CD14-positive monocyte (primary cell): ENCODE measurements at places on chromosomes 3 and 15.

DNA sequence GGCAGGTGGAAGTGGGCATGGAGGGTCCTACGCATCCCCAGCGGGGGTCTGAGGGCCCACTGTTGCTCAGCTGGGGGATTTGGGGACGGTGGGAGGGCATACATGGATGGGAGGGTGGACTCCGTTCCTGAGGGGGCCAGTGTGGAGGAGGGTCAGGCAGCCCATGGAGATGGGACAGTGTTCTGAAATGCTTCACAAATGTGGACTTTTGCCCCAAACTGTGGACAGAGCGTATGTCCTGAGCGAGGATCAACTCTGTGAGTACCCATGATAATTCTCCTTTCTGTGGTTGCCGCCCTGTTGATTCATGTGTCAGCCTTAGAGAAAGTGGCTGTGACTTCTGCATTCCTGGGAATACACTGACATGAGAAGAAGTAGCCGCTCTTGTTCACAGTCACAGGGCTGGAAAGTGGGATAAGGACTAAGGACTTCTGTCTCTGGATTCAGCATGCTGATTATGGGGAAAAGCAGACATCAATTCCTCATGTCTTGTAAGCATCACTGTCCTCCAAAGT lies 33.4 kb downstream of the SMAD3 start:
- no peak overlapping the region for H3K4me3 ChIP-seq
- no peak for DNase-seq

GRCh38 chr15:71808311-71809020 lies 1.9 kb upstream of the NR2E3 start:
- no peaks in the 10 kb centered on the region for H3K27me3 ChIP-seq
- H3K4me3 ChIP-seq: no peak overlapping the region
- H3K4me1 ChIP-seq: no peaks in the 10 kb centered on the region
- no peak overlapping the region for H3K27ac ChIP-seq
- H3K36me3 ChIP-seq: no peaks in the 10 kb centered on the region

DNA sequence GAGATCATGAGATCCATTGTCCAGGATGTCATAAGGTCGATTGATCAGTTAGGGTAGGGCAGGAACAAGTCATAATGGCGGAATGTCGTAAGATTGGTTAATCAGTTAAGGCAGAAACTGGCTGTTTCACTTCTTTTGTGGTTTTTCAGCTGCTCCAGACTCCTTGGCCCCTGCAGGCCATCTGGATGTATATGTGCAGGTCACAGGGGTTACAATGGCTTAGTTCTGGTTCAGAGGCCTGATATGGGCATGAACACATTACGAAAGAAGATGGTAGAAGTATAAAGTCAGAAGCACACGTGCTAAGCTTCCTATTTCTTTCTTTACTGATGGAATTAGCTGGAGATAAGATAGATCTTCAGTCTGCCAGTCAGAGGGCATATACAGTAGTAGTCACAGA lies 315.4 kb upstream of the LRRC3B start:
- no peaks in the 10 kb centered on the region for H3K36me3 ChIP-seq
- no peak overlapping the region for H3K4me3 ChIP-seq
- H3K27me3 ChIP-seq: no peaks in the 10 kb centered on the region
- no peak overlapping the region for H3K27ac ChIP-seq
- no peaks in the 10 kb centered on the region for H3K4me1 ChIP-seq

GRCh38 chr3:36900474-36901443 lies 44.1 kb downstream of the TRANK1 start:
- peaks cover 21% of the 10 kb centered on the region for H3K36me3 ChIP-seq
- no peaks in the 10 kb centered on the region for H3K27me3 ChIP-seq
- H3K4me1 ChIP-seq: peaks cover 25% of the 10 kb centered on the region
- DNase-seq: no peak
- H3K27ac ChIP-seq: no peak overlapping the region

GRCh38 chr3:109923431-109923830 lies 586.1 kb upstream of the DPPA4 start:
- no peaks in the 10 kb centered on the region for H3K36me3 ChIP-seq
- no peaks in the 10 kb centered on the region for H3K4me1 ChIP-seq
- no peak overlapping the region for H3K27ac ChIP-seq
- no peaks in the 10 kb centered on the region for H3K27me3 ChIP-seq
- no peak for DNase-seq
- no peak overlapping the region for H3K4me3 ChIP-seq
